SJCRH30 (cell line): ENCODE measurements at places on chromosomes 5 and 9. TPM values are rescaled to one million over a fixed set of nuclear protein-coding genes. Genes with fewer than 3 reads are reported as not detected.

DNA sequence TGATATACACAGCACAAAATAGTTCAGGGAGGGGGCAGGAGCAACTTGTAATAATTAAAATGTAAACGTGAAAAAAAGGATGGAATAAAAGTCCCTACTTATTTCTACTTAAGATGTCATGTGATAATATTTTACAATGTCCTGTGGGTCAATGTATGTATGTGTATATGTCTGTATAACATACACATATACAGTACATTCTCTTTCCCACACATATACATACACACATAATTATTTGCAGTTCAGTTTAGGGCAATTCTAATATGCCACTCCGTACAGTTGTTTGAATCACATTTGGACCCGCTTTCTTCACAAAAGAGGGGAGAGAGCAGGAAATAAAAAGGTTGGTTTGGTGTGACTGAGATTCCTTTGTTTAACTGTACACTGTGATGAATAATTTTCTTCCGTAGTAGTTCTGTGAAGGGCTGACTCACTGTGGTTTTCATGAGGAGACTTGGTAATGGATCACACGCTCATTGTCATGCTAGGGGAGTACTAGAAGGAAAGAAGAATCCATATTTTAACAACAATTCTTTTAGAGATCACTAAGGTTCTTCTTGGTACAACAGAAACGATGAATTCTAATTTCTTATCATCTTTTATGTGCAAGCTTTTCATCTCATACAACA is 26.2 kb upstream of the ACOT12 start:
- peak overlapping the region; percentile 44 for H3K27ac ChIP-seq
- H3K27me3 ChIP-seq = no peaks in the 10 kb centered on the region
- no peak overlapping the region for H3K4me3 ChIP-seq
- peaks cover 12% of the 10 kb centered on the region for H3K4me1 ChIP-seq
- no peaks in the 10 kb centered on the region for H3K36me3 ChIP-seq

GRCh38 chr9:86486891-86487837 is 133.0 kb upstream of the TUT7 start:
- peak; percentile 92 for DNase-seq
- H3K36me3 ChIP-seq = no peaks in the 10 kb centered on the region
- peaks cover 45% of the 10 kb centered on the region for H3K4me1 ChIP-seq
- H3K27ac ChIP-seq = peak overlapping the region; percentile 40
- no peak overlapping the region for H3K4me3 ChIP-seq

- no peak overlapping the region for H3K27ac ChIP-seq
- no peaks in the 10 kb centered on the region for H3K36me3 ChIP-seq
- H3K27me3 ChIP-seq = no peaks in the 10 kb centered on the region
- no peaks in the 10 kb centered on the region for H3K4me1 ChIP-seq
- DNase-seq = no peak
- no peak overlapping the region for H3K4me3 ChIP-seq
Observed at GRCh38 chr5:83341815-83342334, 129.7 kb upstream of the VCAN start.

- no peak overlapping the region for H3K4me3 ChIP-seq
- DNase-seq = no peak
- H3K4me1 ChIP-seq = no peaks in the 10 kb centered on the region
- H3K27ac ChIP-seq = no peak overlapping the region
Observed at GRCh38 chr5:88729829-88730182, 153.2 kb downstream of the MEF2C start.

- no peak overlapping the region for H3K27ac ChIP-seq
- no peak overlapping the region for H3K4me3 ChIP-seq
- H3K27me3 ChIP-seq = no peaks in the 10 kb centered on the region
- no peak for DNase-seq
- no peaks in the 10 kb centered on the region for H3K36me3 ChIP-seq
- H3K4me1 ChIP-seq = no peaks in the 10 kb centered on the region
Observed at GRCh38 chr5:58043032-58043945, 416.6 kb downstream of the PLK2 start.

GRCh38 chr9:74847478-74848152 is 40.1 kb downstream of the TRPM6 start:
- H3K27me3 ChIP-seq = no peaks in the 10 kb centered on the region
- H3K36me3 ChIP-seq = no peaks in the 10 kb centered on the region
- peak overlapping the region; percentile 91 for H3K27ac ChIP-seq

GRCh38 chr5:43680286-43680685 is 77.3 kb downstream of the NNT start:
- H3K27ac ChIP-seq = no peak overlapping the region
- no peaks in the 10 kb centered on the region for H3K4me1 ChIP-seq
- peaks cover 31% of the 10 kb centered on the region for H3K36me3 ChIP-seq

The RNF208 gene
- 0.23 and 0.43 TPM in 2 replicates for total RNA-seq

GRCh38 chr5:143352691-143353090 is 50.8 kb downstream of the NR3C1 start:
- no peak overlapping the region for H3K27ac ChIP-seq
- no peaks in the 10 kb centered on the region for H3K27me3 ChIP-seq
- H3K4me3 ChIP-seq = no peak overlapping the region
- no peak for DNase-seq

The KIAA1958 gene
- total RNA-seq = 16.2 and 17.6 TPM in 2 replicates

DNA sequence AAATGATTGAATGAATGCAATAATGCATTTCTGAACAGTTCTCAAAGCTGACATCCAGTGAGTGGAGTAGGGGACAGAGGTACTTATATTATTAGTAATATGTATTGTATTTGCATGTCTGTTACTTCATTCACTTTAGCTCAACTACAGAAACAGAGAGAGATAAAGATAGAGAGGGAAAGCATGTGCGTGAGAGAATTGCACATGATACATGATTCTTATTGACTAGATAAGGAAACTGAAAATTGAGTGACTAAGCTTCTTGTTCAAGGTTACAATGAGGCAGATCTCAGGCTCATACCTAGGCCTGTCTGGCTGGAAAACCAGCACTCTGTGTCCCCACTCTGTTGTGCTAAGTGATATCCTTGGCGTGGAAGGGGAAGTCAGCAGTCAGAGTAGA is 337.7 kb upstream of the KLF4 start:
- no peaks in the 10 kb centered on the region for H3K4me1 ChIP-seq
- H3K36me3 ChIP-seq = no peaks in the 10 kb centered on the region
- H3K27ac ChIP-seq = no peak overlapping the region
- no peaks in the 10 kb centered on the region for H3K27me3 ChIP-seq
- DNase-seq = no peak
- no peak overlapping the region for H3K4me3 ChIP-seq

The ZNF879 gene
- 3.9 and 5.5 TPM in 2 replicates for total RNA-seq

DNA sequence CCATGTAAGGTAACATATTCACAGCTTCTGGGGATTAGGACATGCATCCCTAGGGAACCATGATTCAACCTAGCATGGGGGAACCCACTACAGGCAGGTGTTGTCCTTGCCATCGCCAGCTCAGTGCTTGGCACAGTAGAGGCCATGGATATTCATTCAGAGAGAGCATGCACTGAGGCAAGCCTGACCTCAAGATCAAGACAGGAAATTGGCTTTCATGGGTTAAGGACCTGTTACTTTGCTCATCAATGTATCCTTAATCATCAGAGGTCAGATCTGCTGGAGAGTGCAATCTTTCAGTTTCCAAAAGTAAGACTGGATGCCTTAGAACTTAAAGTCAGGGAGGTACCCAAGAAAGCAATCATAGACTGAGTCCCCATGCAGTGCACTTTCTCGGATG is 84.0 kb downstream of the KCNIP1 start:
- no peaks in the 10 kb centered on the region; the same call in 1 of the 2 replicates for H3K27me3 ChIP-seq
- H3K27ac ChIP-seq = no peak overlapping the region
- H3K36me3 ChIP-seq = no peaks in the 10 kb centered on the region

- H3K36me3 ChIP-seq = no peaks in the 10 kb centered on the region
- H3K27me3 ChIP-seq = no peaks in the 10 kb centered on the region; the same call in 1 of the 2 replicates
- no peak within 1 kb of the TSS for H3K27ac ChIP-seq
- peaks cover 19% of the 10 kb centered on the region for H3K4me1 ChIP-seq
- H3K4me3 ChIP-seq = no peak within 1 kb of the TSS
- DNase-seq = peak; percentile 74
Observed at GRCh38 chr9:114681594-114682332, at the start of gene TEX48. TEX48 (minus strand) TSS chr9:114682192; CDS start chr9:114671723, 10,469 bp downstream.

GRCh38 chr9:69535286-69535832 is 136.8 kb downstream of the APBA1 start:
- no peaks in the 10 kb centered on the region for H3K27me3 ChIP-seq
- no peak overlapping the region for H3K4me3 ChIP-seq
- H3K36me3 ChIP-seq = no peaks in the 10 kb centered on the region
- H3K4me1 ChIP-seq = no peaks in the 10 kb centered on the region
- no peak for DNase-seq

- no peaks in the 10 kb centered on the region for H3K36me3 ChIP-seq
- H3K4me1 ChIP-seq = no peaks in the 10 kb centered on the region
- no peak overlapping the region for H3K4me3 ChIP-seq
- DNase-seq = no peak
Observed at GRCh38 chr9:3040761-3041160, 196.9 kb upstream of the PUM3 start.

DNA sequence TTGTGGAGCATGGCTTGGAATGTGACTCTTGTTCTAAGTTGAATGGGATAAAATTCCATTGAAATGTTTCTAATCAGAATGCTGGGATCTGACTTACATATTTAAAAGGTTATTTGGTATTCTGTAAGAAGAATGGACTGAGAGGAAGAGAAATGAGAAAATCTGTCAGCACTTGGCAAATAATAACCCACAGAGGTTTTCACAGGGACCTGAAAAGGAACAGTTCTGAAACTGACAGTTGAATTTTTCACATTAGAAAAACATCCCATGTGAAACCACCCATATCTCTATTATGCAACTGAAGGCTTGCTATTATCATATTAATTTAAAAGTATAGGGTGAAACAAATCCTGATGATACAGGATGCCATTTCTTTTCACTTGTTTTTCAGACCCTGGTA is 302.7 kb downstream of the EPB41L4A start:
- H3K4me3 ChIP-seq = no peak overlapping the region
- H3K4me1 ChIP-seq = no peaks in the 10 kb centered on the region
- no peaks in the 10 kb centered on the region for H3K27me3 ChIP-seq
- no peak for DNase-seq
- H3K36me3 ChIP-seq = no peaks in the 10 kb centered on the region

- H3K36me3 ChIP-seq = no peaks in the 10 kb centered on the region
- H3K27ac ChIP-seq = peak overlapping the region; percentile 93
- H3K4me3 ChIP-seq = no peak overlapping the region
- H3K27me3 ChIP-seq = no peaks in the 10 kb centered on the region
- H3K4me1 ChIP-seq = peaks cover 26% of the 10 kb centered on the region
- no peak for DNase-seq
Observed at GRCh38 chr5:78792345-78793055, 143.9 kb upstream of the LHFPL2 start.

The FOXD1 gene
- total RNA-seq = 10.5 and 10.9 TPM in 2 replicates

DNA sequence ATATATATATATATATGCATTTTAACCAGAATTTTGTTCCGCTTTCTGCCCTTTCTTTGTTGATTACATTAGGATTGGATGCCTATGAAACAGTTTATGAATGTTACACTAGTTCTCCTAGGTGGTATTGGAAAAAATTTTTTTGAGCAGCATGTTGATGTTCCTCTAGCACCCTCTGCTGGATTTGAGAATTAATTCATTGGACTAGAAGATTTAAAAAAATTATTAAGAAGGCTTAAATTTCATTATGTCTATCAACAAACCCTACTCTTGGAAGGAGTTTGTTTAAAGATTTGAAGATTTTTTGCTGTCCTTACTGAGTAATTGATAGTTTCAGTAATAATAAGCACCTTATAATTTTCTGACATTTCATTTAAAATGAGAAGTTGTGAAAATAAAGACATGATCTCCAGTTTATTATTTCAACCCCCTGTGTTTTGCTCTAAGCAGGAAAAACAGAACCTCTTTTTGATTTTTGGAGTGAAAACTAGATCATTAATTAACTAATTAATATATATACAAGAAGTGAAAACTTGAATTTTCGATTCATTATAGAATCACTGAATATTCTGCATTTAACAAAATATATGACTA is 89.6 kb downstream of the CCDC171 start:
- no peak overlapping the region for H3K27ac ChIP-seq
- no peaks in the 10 kb centered on the region for H3K4me1 ChIP-seq
- DNase-seq = no peak
- no peaks in the 10 kb centered on the region for H3K27me3 ChIP-seq

The ARL10 gene
- total RNA-seq = 5.7 and 6.5 TPM in 2 replicates

DNA sequence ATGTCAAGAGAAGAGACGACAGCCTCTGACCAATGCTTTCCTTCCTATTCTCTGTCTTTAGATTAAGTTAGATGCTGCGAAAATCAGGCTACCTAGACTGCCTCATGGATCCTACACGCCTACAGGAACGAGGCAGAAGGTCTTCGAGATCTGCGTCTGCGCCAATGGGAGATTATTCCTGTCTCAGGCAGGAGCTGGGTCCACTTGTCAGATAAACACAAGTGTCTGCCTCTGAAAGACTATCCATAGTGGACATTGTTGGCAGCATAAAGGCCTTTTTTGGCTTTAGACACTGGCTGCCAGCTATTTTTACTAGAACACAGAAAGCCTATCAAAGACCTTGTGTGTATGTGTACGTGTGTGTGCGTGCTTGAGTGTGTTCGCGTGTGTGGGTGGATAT is 90.9 kb upstream of the PPP1R2B start:
- no peak overlapping the region for H3K27ac ChIP-seq
- H3K36me3 ChIP-seq = no peaks in the 10 kb centered on the region

DNA sequence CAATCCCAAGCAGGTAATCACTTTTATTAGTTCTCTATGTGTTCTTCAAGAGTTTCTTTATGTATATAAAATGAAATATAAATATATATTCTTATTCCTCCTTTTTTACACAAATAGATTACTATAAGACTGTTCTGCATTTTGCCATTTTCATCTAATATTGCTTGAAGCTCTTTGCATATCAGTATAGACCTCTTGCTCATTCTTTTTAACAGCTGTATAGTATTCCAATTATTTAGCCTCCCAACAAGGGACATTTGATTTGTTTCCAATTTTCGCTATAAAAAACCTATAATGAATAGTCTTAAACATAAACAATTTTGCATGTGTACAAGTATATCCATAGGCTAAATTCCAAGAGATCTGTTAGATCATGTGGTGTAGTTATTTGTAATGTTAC is 25.2 kb downstream of the CETN3 start:
- no peaks in the 10 kb centered on the region for H3K36me3 ChIP-seq
- H3K27ac ChIP-seq = no peak overlapping the region

The SLCO6A1 gene
- total RNA-seq = not detected in 2 replicates

DNA sequence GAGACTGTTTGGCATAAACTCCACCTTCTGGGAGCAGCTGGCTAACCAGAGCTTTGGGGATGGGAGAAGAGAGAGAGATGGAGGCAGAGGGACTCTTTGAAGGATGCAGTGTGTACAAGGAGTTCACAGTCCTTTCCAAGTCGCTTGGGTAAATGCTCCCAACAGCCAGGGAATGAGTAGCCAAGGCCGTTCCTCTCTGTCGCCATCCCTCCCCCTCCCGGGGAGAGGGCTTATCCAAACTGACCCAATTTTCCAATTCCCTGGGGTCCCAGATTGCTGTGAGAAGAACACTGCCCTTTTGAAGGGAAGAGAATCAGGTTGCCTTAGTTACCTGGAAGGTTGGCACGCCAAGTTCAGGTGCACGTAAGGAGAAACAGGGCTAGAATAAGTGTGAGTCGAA is 7.9 kb downstream of the WWC1 start:
- no peaks in the 10 kb centered on the region for H3K27me3 ChIP-seq
- no peak overlapping the region for H3K4me3 ChIP-seq
- no peak for DNase-seq
- no peak overlapping the region for H3K27ac ChIP-seq
- H3K4me1 ChIP-seq = no peaks in the 10 kb centered on the region
- H3K36me3 ChIP-seq = no peaks in the 10 kb centered on the region
